ENCODE measurements at places on chromosomes 1 and 21.

DNA sequence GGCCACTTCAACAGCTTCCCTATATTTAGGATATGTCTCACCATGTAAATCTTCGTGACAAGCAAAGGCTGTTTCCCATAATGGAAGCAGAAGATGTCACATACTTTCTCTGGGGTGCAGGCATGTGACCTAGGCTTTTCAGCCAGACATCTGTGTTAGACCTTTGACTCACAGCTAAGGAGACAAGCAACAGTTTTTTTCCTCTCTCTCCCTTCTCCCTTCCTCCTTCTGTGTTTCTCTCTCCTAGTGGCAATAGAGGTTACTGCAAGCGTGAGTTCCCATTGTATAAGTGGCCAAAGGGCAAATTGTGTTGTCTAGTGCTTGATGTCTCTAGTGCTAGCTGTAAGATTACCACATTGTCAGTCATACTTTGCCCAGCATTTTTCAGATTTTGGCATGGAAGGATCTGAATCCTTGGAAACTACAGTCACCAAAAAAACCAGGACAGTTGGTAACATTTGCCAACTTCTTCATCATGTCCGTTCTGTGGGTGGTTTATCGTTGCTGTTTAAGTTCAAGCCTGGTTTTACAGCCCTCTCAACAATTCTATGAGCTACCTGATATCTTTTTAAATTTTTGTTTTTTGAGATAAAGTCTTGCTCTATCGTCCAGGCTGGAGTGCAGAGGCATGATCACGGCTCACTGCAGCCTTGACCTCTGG is 44.4 kb upstream of the RABGAP1L start:
- peak; percentile 73 for ATAC-seq

DNA sequence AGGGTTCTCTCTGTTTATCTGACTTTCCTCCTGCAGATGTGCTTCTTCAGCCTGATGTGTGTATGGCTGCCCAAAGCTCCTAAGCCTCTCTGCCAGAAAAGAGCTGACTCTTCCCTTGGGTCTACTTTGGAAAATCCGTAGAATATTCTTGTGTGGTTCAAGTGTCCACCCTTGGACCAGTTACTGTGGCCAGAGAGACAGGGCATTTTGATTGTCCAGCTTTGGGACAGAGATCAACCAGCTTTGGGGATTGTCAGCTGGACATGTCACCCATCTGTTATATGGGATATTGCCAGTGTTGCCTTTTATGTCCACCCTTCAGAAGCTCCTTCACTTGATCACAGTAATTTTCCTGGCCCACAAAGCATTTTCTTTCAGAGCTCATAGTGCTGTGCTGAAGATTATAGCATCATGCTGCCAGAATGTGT is 126.2 kb upstream of the L1TD1 start:
- ATAC-seq: no peak

DNA sequence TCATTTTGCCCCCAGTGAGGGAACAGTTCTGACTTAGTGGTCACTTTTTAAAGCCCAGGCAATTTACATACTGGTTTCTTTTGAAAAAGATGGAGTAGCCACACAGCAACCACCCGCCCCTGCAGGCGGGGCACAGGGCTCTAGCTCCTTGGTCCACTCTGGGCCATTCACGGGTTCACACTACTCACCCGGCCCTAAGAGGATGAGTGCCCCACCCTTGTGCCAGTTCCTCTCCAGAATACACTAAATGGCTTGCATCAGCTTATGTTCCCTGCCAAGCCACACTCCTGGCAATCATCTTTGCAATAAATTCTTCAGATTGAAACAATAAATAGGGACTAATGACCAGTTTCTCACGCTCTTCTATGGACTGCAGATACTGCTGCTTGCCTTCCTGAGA is 15.7 kb upstream of the ATP13A2 start:
- no peak for ATAC-seq

DNA sequence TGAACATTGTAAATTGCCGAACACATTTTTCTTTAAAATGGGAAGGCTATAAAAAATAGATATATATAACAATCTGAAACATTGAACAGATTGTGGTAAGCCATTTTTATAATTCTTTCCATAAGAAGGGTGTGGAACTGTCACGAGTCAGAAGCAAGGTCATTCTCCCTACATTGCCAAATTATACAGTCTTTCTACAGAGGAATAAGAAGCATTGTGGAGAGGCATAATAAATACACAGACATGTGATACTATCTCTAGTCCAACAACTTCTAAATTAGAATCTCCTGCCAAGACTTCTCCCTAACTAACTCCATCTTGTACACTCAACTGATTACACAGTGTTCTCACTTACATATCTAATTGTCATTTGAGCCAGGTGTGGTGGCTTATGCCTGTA is 227.9 kb downstream of the CENPF start:
- ATAC-seq: no peak

- ATAC-seq: no peak
Observed at GRCh38 chr1:237570530-237570929, 320.2 kb downstream of the ZP4 start.

Measured in activated CD4-positive, CD25-positive, alpha-beta regulatory T cell treated with anti-CD3 and anti-CD28 coated beads, Interleukin-2, amount 50 U/mL, for 24 hours (primary cell).